Right atrium auricular region (tissue), 2 donors: ENCODE measurements at places on chromosomes 13 and 19. TPM values are rescaled to one million over a fixed set of nuclear protein-coding genes. Genes with fewer than 3 reads are reported as not detected.

- DNase-seq, result no peak
Observed at GRCh38 chr13:36706755-36707154, 32.9 kb downstream of the SERTM1 start.

GRCh38 chr13:72637561-72637960 lies 89.9 kb downstream of the MZT1 start:
- no peak for DNase-seq

Gene RETN
- total RNA-seq, result not detected

GRCh38 chr19:18417250-18418028 lies 1.8 kb upstream of the SSBP4 start:
- DNase-seq, result peak; percentile 85

- no peak for DNase-seq
Observed at GRCh38 chr13:31038834-31039552, 106.5 kb downstream of the TEX26 start.

- DNase-seq, result peak; percentile 56
Observed at GRCh38 chr13:113364901-113365582, 1.1 kb upstream of the GRTP1 start.

DNA sequence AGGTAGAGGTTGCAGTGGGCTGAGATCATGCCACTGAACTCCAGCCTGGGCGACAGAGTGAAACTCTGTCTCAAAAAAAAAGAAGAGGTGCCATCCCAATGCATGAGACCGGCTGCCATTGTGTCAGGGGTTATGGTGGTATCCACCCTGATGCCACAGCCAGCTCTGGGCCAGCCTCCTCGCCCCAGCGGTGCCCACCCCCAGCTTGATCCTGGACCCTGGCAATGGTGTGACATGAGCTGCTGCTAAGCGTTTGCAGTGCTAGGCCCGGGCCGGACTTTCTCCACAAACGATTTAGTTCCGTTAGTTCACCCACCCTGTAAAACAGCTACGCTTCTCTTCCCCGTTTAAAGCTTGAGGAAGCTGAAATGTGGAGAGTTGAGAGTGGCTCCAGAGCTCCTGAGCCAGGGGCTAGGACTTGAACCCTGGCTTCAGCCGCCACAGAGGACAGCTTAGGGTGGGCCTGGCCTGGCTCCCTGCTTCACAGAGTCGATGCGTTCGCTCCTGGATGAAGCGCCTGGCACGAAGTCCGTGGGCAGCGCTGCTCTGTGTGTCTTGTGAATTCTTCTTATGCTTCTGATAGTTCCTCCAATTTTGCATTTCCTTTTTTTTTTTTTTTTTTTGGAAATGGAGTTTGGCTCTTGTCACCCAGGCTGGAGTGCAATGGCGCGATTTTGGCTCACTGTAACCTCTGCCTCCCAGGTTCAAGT lies 25.5 kb downstream of the NKPD1 start:
- DNase-seq, result no peak

DNA sequence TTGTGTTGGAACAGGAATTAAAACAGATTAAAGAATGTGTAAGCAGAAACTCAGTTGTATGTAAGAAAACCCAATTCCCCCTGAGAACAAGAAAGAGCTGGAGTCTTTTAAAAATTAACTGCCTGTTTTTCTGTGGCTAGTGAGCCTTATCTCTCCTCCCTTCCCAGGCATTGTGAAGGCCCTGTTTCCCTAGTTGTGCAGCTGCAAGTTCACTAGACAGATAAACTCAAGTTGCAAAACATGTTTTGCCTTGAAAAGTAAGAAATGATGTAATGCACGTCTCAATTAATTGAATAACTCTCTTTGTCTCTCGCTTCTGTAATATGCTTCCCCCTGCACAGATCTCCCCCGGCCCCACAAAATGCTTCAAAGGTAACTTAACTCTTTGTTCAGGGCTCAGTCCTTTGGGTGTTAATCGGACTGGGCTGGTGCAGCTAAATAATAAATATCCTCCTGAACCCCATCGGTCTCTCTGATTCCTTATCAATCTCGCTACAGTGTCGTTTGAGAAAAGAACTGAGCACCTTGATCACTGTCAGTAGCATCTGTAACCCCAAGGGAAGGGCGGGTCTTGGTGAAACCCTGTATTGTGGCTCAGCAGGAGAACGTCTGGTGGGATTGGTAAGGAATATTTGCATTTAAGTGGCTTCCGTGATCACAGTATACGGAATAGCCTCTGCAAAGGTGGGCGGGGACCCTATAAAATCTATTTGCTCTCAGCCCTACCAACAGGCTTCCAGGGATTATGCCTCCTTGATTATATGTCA lies 1.6 kb upstream of the ZNF556 start:
- DNase-seq, result no peak

DNA sequence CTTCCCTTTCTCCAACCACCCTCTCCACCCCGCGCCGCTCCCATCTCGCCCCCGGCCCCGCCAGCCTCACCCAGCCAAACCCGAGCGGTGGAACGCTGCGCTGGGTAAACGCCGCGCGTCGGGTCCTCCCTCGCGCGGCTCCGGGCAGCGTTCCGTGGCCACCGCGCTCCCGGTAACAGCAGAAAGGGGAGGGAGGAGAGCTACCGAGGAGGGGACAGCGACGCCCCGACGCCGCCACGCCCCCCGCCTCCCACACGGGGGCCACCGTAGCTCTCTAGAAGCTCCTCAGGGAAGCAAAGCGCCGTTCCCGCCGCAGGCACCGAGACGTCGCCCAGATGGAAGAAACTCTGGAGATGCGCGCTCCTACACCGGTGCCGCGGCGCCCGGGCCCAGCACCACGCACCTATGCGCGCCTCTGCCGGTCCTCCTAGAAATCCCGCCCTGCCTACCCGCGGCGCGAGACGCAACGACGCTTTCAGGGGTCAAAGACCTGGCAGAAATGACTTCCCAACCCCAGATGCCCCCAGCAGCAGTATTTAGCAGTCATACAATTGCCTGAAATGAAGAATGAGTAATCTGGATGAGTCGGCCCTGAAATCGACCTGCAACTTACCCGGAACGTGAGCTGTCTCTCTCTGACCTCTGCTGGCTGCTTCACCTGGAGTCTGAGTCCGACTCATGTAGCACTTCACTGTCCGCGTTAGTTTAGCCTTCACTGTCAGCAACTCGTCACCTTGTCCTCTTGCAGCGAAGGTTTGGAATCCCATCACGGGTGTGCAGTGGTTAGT lies at the start of gene RUBCNL:
RUBCNL (minus strand) TSS at position 189 of the 788 bp plus-strand sequence. CDS start 14,777 bp downstream, outside the sequence.
- no peak for DNase-seq

GRCh38 chr19:52237771-52238400 lies 31.5 kb upstream of the ZNF766 start:
- DNase-seq, result peak; percentile 69

DNA sequence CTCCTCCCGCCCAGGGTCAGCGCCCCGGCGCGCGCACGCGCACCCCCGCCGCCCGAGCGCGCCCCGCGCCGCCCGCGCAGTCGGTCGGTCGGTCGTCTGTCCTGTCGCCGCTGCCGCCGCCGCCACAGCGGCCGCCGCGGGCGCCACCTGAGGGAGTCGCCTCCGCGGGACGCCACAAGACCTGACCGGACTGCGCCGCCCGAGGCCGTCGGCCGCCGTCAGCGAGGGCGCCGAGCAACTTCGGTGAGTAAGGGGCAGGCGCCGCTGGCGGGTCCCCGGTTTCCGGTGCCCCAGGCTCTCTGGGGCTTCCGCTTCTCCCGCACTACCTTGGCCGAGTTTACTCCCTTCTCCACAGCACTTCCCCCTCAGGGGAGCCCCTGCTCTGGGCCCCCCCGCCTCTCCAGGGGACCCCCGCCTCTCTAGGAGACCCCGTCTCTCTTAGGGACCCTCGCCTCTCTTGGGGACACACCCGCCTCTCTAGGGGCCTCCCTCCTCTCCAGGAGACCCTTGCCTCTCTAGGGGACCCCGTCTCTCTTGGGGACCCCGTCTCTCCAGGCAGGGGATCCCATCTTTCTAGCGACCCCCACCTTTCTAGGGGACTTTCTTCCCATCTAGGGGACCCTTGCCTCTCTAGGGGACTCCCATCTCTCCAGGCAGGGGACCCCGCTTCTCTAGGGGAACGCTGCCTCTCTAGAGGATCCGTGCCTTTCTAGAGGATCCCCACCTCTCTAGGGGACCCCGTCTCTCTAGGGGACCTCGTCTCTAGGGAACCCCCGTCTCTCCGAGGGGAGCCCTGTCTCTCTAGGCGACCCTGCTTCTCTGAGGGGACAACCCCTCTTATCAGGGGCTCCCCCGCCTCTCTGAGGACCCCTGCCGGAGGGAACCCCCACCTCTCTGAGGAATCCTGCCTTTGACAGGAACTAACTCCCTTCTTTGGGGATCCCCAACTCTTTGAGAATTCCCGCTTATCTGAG lies 19.3 kb upstream of the GATAD2A start:
- DNase-seq, result no peak

GRCh38 chr13:113119166-113119821 lies 3.3 kb upstream of the F10 start:
- no peak for DNase-seq

GRCh38 chr19:39544226-39544903 lies 4.4 kb upstream of the EID2 start:
- DNase-seq, result no peak

GRCh38 chr19:50330365-50331078 lies 1.3 kb upstream of the KCNC3 start:
- no peak for DNase-seq

- no peak for DNase-seq
Observed at GRCh38 chr13:48739386-48739964, 85.7 kb downstream of the CYSLTR2 start.

DNA sequence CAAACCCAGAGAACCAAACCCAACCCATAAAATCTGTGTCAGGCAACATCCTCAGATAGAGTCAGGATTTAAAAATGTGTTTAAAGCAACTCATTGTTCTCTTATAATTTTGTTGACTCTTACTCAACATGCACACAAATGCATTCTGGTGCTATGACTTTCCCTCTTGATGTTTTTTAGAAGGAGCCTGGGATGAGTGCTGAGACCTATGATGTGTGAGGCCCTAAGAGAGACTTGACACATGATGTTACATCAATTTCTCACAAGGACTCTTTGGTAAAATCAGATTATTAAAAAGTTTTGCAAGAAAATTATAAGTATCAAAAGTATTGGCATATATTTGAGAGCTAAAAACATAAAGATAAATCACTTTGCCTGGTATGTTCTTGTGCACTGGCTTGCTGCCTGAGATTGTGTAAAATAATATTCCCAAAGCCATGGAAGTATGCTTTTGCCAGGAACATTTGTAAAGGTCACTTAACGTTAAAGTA lies 173.9 kb downstream of the DCLK1 start:
- no peak for DNase-seq

Gene SLC17A7
- total RNA-seq, result 0.67 TPM
